Stimulated activated CD8-positive, alpha-beta memory T cell treated with anti-CD3 and anti-CD28 coated beads, Interleukin-4, amount 100 ng/mL, for 4 hours (primary cell): ENCODE measurements at places on chromosomes 5 and 9.

- no peak for DNase-seq
These were observed 166.4 kb upstream of the SPRY4 start for GRCh38 chr5:142491270-142491669.

DNA sequence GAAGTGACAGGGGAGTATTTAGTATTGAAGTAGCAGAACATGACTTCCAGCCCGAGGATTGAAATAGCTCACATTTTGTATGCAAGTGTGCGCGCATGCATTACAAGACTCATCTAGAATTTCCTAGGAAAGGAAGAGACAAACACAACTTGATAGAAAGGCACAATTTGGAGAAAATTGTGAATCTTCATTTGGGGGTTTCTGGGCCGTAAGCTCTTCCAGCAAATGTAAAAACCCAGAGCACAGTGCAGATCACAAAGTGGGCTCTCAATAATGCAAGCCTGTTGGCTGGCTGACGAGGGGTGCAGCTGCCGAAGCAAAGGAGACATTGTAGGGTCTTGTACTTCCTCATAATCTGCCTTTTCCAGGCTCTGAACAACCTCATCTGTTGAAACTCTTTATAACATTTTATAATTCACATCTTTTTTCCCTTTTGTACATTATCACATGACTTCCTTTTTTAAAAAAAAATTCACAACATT, 109.0 kb downstream of the BAAT start:
- DNase-seq: no peak

DNA sequence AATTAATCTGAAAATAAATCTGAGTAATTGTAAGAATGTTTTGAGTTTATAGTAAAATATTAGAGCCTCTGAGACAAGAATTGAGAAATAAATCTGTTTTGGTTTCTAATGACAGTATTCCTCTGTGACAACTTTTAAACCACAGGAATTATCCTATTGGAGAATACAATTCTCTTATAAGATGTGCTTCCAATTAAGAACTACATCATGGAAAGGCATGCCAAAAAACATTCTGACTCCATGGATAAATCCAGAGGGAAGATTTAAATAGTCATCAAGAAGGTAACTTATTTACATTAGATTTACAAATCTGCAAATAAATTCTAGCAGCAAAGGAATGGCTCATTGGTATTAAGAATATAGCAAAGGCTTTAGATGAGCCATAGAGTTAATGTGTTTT, 178.3 kb upstream of the ACOT12 start:
- DNase-seq: no peak

DNA sequence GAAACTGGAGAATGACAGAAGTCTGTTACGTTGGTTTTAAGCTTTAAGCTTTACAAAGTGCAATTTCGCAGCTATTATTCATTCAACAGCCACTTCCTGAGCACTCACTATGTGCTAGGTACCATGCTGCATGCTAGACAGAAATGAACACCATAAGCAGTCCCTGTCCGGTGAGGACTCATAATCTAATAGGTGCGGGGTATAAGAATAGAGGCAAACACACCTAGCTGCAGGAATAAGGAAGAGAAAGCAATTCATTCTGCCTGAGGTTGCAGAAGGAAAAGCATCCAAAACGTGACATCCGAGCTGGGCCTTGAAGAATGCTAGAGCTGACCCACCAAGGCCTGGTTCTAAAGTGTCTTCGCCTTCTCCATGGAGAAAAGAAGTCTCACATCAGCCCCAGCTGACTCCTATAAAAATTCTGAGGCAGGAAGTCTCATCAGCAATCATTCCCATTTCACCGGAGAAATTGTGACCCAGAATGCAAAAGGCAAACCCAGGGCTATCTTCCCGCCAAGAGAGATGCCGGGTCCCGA, 542 bp downstream of the FKBP15 start:
- DNase-seq: no peak

DNA sequence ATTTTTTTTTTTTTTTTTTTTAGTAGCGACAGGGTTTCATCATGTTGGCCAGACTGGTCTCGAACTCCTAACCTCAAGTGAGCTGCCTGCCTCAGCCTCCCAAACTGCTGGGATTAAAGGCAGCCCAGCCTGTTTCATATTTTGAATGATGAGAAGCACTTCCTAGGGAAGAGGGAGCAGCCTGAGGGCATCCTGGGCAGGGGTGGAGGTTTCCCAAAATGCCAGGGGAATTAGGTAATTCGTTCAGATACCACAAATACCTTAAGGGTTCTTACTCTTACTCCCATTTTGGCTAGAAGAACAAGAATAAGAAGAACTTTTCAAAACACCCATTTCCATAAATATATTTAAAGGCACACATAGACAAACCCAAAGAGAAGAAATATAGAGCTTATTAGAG, 29.5 kb upstream of the RAPGEF1 start:
- no peak for DNase-seq

GRCh38 chr9:114121227-114122135, 22.4 kb upstream of the KIF12 start:
- no peak for DNase-seq
